ENCODE measurements at places on chromosomes 1 and 21.
A peak's percentile ranks its signal among the peaks of the same experiment; 100 is the strongest.

GRCh38 chr1:87146986-87147385, 181.7 kb upstream of the LMO4 start:
- no peak for DNase-seq

GRCh38 chr1:223425550-223425949, 32.3 kb downstream of the CCDC185 start:
- no peak for DNase-seq

GRCh38 chr1:182118851-182119250, 57.3 kb upstream of the ZNF648 start:
- DNase-seq = no peak

- DNase-seq = no peak
Observed at GRCh38 chr1:41664861-41665640, 180.6 kb upstream of the EDN2 start.

- no peak for DNase-seq
Observed at GRCh38 chr1:64197076-64197475, 6.3 kb upstream of the UBE2U start.

DNA sequence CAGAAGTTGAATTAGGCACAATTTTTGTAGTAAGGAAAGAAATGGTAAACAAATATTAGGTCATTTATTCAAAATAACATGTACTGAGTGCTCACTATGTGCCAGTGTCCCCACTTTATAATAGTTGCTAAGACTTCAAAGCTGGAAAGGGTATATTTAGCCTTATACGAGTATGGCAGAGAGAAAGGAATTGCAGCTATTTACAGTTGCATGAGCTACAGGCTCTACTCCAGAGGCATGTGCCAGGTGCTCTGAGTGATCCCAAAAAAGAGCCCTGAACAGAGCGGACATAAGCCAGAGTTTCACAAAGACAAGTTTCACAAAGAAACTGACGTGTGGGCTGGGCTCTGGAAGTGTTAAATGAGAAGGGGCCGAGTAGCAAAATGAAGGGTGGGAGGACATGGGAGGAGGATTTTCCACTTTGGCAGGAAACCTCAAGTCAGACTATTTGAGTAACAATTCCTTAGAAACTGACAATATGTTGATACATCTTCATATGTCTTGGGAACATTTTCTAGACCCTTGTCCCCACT, 40.9 kb downstream of the FASLG start:
- DNase-seq = no peak

DNA sequence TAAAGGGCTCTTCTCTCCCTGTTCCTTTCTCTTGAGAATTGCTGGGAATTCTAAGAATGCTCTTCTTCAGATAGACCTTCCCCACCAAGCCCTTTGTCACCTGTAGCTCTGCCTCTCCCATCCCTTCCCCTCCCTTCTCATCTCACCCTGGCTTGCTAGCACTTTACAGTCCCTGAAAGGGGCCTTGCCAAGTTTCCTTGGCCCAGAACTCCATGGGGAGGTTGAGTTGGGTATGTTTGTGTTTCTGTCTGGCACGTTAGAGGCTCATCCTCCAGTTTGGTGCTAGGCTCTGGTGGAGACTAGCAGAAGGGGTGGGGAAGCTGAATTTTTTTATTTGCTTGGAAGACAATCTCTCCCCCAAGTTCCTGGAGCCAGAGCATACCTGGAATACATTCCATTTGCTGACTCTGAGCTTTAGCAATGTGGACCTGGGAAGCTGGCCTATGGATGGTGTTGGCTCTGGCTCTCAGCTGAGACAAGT, 4.9 kb downstream of the CGN start:
- no peak for DNase-seq

DNA sequence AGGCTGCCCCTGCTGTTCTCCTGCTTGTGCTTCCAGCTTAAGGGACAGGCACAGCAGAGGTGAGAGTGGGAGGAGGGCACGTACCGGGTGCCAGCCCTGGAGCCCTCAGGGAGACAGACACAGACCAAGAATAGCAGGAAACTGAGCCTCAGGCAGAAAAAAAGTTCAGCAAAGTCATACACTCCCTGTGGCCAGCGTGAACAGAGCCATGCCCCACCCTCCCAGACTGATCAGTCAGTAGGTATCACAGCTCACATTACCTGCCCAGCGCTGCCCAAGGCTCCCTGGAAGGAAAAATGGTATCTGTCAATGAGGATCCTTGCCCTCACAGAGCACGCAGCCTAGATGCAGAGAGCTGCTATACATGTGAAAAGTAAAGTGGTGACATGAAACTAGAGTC, 1.3 kb downstream of the UBL4B start:
- DNase-seq = no peak

DNA sequence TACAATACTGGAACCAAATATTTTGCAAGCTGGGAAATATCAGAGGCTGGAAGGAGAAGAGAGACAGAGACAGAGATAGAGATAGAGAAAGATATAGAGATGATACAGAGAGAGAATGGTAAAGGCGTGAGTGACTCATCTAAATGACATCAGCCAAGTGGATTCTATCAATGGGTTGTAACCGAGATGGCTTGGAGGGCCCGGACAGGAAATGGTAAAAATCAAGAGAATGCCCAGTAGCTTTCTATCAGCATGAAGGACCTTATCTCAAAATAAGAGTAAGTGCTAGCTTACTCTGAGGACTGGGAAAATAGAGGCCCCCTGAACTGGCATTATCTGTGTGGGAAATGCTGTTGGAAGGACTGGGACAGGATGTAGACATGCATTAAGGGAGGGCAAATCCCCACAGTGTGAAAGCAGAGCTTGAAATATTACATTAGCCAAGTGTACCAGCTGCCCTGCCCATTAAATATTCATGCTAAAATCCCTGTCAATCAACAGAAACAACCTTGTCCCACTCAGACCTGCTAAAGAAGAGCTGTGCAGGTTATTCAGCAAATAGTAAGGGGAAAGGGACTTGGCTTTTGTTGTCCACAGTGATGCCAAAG, 76.6 kb upstream of the ZNF644 start:
- DNase-seq = no peak

- no peak for DNase-seq
Observed at GRCh38 chr1:79920960-79921669, 914.6 kb upstream of the ADGRL4 start.

GRCh38 chr1:245582026-245582425, 427.2 kb downstream of the KIF26B start:
- no peak for DNase-seq

DNA sequence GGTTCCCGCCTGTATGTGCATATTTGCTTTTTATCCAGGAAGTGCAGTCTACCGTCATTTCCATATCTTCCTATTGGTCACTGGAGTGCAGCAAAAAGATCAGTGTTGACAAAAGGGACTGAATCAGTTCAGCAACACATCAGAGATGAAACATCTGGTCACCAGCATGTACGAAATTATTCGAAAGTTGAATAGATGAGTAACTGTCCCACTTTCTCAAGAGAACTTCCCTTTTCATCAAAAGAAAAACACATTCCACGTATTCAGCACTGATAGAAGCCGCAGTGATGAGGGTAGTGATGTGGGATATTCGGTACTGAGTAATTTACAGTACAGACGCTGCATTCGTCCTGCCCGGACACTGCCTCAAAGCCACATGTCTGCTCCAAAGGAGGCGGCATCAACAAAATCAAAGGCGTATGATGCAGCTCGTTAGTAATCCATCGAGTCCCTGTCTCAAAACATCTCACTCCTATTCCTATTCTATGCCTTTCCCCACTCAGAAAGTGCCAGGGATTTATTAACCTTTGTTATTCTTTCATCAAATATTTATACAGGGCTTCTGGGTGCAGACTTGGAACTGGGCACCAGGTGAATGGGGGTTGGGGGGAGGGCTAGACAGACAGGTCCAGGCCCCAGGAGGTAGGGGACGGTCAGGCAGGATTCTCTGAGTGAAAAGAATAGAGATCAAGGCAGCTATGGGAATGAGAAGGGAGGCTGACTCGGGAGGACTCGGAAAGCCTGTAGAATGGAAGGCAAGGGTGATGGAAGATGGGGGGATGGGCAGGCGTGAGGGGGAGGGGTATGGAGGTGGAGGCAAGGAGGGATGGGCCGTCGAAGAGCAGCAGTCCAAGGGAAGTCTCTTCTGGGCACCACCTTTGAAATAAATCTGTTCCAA, 79.5 kb upstream of the SLC45A1 start:
- no peak for DNase-seq

GRCh38 chr1:91133248-91133647, 111.4 kb upstream of the ZNF644 start:
- no peak for DNase-seq

DNA sequence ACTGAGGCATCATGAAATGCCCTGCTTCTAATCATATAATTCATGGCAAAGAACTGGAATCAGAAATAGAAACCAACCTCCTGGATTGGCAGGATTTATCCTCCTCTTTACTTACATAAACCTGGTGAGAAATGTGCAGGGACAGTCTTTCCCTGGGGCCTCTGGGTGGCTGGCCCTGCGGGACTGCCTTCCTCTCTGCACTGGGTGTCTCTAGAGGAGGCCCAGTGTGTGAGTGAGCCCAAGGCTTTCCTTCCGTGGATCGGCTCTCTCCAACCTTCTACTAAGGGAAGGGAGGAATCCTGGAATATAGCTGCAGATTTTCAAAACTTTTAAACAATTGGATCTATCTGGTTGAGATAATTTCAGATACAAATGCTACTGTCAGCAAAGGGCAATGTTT, 11.4 kb upstream of the ATP1A1 start:
- DNase-seq = no peak

GRCh38 chr1:19557609-19558051, 72.3 kb upstream of the CAPZB start:
- peak; percentile 47 for DNase-seq

DNA sequence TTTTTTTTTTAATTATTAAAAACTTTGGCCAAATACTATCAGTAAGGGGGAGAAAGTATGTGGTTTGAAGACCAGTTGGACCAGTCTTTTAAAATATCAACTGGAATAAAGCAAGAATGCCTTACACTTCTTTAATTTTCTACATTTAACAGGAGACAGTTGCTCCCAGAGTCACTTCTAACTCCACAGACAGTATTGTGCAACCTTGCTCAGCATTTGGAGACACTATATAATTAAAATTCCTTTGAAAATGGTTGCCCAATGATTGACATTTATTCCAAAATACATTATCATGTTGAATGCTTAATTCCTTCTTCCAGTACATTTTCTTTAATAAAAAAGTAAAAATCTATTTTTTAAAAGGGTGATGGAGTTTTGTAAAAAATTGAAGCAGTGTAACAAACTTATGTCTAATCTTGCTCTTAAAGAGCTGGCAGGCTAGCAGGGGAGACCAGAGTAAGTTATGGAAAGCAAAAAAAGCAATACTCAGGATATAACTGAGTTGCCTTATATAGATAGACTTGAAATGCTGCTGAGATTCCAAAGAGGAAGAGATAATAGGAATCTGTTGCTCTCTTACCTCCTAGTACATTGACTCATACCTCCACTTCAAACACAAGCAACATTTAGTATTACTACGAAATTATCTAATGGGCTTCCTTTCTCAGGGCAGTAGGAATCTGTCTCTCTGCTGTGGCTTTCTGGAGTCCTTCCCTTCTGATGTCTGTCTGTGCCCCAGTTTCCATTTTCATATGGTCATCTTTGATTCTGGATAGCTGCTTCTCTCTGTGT, 69.7 kb upstream of the RGL1 start:
- no peak for DNase-seq

DNA sequence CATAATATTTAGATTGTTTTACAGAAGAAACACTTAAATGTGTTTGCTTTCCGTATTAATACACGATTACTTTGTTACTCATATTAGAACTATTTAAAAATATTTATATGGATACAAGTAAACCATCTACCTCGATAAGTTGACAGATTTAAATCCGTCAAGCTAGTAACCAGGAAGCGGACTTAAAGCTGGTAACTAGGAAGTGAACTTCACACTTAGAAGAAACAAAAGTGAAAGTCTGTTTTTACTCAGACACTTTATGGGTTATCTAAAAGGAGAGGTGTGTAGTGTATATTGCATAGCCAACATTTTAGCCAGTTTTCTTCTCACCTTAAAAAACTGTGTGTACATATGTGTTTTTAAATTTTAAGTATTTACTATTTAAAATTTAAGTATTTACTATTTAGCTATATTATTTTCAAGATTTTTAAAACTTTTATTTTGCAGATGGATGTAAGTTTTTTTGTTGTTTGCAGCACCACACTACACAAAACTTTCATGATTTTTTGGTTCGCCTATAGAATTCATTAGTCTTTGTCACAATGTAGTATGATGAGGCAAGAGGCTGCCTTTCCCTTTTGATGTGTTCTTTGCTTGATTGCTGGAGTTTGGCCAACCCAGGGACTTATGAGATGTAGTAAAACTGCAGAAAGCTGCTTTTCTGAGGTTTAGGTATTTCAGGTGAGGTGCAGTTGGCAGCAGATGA, 2.7 kb downstream of the USP25 start:
- peak; percentile 20 for DNase-seq

- no peak for DNase-seq
Observed at GRCh38 chr1:53260631-53261247, 22.4 kb upstream of the MAGOH start.

DNA sequence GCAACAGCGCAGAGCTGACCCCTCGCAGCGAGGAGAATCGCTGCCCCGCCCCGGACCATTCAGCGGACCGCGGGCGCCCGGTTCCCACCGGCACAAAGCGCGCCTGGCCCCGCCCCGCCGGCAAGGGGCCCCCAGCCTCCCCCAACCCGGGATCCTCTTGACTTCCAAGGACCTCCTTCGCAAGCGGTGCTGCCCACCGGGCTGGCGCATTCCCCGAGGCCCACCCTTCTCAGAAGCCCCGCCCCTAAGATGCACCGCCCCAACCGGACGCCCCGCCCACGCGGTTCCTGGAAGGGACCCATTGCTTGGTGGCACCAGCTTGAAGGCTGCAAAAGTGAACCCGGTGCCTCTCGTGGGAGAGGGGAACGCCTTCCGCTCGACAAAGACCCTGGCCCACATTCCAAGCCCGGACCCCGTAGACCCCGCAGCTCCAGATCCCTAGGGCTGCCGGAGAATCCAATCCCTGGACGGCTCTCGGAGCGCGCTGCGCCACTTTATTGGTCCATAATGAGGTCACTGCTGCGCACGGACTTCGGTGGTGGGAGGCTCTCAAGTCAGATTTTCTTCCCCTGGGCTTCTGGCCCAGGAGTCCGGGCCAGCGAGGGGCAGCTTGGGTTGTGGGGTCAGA, 2.0 kb downstream of the HES3 start:
- DNase-seq = no peak

DNA sequence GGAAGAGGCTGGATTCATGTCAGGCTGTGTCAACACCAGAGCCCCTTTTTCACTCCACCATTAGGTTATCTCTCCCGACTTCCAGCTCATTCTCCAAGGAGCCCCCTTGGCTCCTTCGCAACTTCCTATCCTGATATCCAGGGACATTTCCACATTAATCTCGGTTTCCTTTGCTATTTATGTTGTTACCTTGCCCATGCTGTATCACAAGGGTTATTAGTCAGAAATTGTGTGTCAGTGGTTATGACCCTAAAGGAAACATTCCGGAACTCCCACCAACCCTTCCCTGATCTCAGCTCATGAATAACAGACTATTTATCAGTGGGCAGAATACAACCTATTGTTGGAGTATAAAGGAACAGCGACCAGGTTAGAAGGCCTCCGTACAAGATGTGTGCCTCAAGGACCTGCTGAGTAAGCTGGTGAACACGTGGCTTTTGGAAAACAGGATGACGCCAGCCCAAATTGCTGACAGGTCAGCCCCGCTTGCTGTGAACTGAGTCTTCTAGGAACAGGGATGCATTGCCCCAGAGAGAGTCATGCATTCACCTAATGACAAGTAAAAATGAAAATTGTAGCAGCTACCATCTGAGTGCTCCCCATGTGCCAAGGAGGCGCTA, 121.5 kb downstream of the PLPP3 start:
- DNase-seq = no peak

GRCh38 chr1:175976865-175977642, 230.0 kb downstream of the COP1 start:
- DNase-seq = no peak

Measured in HL-60 (cell line).